CD4-positive, alpha-beta T cell treated with Interleukin-12 subunit alpha and Interleukin-12 subunit beta, for 1 hour (primary cell): ENCODE measurements at places on chromosomes 5 and 9.

DNA sequence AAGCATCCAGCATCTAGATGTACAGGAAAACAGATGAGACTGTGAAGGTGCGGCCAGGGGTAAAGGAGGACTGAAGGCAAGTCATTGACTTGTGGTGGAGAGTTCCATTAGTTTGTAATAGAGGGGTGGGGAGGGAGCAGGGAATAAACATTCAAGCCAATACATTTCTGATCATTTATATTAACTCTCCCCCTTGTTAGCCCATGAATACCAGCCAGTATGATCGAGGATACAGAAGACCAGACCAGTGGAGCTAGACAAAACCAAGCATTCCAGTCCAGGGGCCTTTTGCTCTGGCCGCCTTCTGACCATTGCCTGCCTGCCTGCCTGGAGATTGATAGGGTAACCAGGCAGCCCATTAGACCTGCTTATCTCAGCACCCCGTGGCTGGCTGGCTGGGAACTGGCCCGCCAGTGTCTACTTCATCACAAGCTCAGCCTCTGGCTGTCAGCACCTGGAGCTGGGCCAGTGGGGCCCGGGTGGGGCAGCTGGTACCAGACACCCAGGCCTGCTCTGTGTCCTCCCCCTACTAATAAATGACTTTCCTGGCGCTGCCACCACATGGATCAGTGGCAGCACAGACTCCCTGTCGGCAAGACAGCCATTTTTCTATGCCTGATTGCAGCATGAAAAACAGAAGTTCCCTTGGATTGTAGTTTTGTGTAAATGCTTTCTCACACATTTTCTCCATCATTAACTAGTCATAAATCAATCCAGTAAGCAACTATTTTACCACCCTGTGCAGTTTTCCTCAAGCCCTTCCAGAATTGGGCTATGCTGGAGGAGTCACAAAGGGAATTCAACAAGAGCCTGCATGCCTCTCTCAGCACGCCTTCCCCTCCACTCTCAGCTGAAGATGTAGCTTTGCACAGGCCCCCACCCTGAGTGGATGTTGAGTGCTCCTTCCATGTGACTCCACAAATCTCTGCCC, 181.3 kb downstream of the SNCAIP start:
- no peak for DNase-seq

DNA sequence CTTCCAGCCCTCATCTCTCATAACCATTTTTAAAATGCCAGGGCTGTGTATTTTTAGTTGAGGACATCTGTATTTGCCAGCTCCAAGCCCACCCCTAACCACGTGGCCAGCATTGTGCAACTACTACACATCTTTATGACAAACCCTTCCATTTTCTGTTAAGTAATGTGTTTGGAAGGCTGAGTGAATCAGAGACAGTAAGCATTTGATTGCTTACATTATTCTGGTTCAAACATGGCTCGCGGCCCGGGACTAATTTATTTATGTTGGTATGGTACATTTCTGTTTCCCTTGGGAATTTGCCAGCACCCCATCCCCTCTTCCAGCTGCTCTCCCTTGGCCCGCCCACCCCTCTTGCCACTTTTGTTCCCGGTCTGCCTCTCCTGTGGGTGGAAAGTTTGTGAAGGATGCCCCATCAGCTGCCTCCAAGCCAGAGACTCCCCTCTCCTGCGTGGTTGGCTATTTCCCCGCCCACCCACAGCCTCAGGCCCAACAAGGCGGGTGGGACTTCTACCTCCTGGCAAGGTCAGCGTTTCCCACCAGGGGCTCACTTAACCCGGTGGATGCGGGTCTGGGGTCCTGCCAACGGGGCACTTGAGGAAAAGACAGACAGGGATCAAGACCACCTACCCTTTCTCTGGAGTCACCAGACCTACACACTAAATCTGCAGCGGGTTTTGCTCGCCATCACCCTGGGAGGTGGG, 162.2 kb downstream of the HSD17B3 start:
- DNase-seq, result no peak

DNA sequence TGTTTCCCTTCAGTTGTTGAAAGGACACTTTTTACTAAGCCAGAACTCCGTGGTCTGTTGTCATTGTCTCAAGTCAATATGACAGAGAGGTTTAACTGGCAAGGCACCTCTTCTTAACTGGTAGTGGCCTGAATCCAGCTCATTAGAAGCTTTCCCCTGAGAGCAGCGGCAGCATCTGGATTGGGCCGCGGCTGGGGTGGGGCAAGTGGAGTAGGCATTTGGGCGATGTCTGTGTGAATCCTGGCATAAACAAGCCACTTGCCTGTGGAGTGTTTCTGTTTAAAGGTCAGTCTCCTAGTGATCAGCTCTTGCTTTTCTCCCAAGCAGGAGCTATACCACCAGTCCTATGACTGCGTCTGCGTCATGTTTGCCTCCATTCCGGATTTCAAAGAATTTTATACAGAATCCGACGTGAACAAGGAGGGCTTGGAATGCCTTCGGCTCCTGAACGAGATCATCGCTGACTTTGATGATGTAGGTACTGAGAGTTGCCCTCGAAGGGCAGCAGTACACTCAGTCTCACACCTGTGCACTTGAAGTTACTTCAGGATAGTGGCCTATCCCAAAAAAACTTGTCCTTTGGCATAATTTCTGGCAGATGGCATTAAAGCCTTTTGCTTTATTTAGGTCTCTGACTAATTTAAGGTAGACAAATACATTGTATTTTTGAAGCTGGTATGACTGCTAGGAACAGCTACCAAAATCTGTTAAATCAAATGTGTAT, 48.9 kb downstream of the CFAP90 start:
- no peak for DNase-seq

- no peak for DNase-seq
Observed at GRCh38 chr9:109448223-109448622, 49.9 kb downstream of the PTPN3 start.

DNA sequence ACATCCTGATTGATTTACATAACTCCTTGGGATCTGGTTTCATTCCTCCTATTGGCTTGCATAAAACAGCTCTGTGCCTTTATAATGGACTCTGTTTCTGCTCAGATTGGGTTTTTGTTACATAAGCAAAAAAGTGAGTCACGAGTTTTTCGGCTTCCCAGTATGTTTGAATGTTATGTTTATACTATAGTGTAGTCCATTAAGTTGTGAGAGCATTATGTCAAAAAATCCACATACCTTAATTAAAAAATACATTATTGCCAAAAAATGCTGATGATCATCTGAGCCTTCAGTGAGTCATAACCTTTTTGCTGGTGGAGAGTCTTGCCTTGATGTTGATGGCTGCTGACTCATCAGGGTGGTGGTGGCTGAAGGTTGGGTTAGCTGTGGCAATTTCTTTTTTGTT, 144.6 kb downstream of the CCDC171 start:
- DNase-seq, result no peak

- no peak for DNase-seq
Observed at GRCh38 chr9:75461183-75461582, 372.9 kb downstream of the OSTF1 start.

- DNase-seq, result no peak
Observed at GRCh38 chr5:73815631-73816030, 189.6 kb downstream of the ARHGEF28 start.
